ENCODE measurements at places on chromosomes 11 and 22. TPM values are rescaled to one million over a fixed set of nuclear protein-coding genes. Genes with fewer than 3 reads are reported as not detected.

GRCh38 chr11:75462117-75462653 lies 29.2 kb upstream of the KLHL35 start:
- DNase-seq: no peak
- H3K4me3 ChIP-seq: no peak overlapping the region
- no peak overlapping the region for H3K27ac ChIP-seq
- H3K4me1 ChIP-seq: no peaks in the 10 kb centered on the region

GRCh38 chr11:71428861-71429435 lies 19.2 kb downstream of the DHCR7 start:
- DNase-seq: no peak
- H3K36me3 ChIP-seq: no peaks in the 10 kb centered on the region
- peaks cover 15% of the 10 kb centered on the region for H3K4me1 ChIP-seq

DNA sequence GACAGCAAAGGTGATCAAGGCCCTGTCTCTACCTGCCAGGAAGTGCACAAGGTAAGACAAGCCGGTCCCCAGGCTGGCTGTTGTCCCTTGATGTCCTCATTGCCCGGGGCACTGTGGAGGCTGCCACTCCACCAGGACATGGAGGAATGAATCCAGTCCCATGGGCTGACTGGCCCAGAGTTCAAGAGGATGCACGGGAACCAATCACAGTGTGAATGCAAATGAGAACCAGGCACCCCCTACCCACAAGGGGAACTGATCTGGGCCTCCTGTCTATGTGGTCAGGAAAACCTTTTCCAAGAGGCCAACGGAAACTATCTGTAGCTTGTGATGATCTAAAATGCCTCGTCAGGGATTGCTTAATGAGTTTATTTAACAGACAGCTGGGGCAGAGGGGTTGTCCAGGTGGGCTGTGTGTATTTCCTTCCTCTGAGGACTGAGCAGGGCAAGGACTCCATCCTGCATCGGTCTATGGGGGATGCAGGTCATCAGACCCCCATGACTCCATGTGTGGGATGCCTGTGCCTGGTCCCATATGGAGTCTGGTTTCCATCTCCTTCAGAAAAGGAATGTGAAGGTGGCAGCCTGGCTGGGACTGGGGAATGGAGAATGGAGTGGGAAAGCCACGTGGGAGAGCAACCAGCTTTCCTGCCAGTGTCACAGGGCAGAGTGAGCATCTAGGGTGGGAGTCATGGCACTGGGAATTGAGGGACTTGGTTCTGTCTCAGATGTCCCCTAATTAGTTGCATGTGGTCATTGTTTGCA lies 60.5 kb downstream of the CD82 start:
- no peak overlapping the region for H3K27ac ChIP-seq
- no peak overlapping the region for H3K4me3 ChIP-seq

DNA sequence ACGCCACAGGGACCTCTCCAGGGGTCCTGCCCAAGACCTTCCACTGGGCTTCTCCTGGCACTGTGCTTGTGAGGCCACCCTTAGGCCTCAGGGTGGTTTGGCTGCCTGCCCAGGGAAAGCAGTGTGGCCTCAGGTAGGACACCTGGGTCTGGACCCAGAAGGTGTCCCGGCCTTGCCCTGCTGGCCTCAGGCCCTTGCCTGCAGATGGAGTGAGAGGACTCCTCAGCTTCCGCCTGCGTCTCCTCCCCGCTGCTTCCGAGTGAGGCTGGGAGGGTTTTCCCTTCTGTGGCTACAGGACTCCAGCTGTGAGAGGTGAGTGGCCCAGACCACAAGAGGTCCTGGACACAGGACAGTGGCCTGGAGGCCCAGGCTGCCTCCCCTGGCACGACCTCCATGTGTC lies 60.4 kb downstream of the WNT7B start:
- no peak for DNase-seq
- no peaks in the 10 kb centered on the region for H3K4me1 ChIP-seq
- H3K27ac ChIP-seq: no peak overlapping the region
- H3K4me3 ChIP-seq: no peak overlapping the region
- no peaks in the 10 kb centered on the region for H3K36me3 ChIP-seq

DNA sequence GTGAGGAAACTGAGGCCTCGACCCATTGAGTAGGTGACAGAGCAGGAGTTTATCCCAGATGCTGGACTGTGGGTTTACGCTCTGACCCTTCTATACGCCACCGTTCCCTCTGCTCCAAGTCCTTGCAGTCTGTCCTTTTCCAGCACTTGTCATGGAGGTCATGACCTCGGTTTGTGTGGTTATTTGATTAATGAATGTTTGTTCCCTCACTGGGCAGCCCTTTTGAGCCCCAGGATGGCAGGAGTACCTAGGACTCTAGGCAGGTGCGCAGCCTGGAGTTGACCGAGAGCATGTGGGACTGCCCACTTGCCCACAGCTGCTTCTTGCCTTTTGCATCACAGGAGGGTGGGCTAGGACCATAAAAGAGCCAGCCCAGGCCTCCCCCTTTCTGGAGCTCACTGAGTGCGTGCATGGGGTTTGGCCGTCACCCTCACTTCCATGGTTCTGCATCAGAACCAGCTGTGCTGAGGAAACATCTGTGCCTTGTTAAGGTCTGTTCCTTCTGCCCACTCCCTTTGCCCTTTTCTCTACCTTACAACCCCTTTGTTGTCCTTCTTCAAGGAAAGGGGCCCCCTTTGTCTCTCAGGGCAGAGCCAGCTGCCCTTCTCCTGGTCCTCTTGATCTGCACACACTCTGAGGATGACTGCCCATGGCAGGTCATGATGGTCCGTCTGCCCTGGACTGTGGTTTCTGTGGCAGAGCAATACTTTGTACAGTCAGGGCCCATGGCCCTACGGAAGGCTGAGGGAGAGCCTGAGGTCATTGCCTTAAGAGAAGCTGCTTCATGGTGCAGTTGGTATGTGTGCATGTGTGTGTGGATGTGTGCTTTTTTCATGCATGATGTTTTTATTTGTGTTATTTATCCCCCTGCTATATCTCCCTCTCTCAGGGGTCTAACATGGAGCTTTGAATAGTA lies 38.2 kb downstream of the BMAL1 start:
- peaks cover 16% of the 10 kb centered on the region for H3K4me1 ChIP-seq
- no peak overlapping the region for H3K4me3 ChIP-seq
- H3K27me3 ChIP-seq: no peaks in the 10 kb centered on the region
- H3K36me3 ChIP-seq: no peaks in the 10 kb centered on the region

PATE2 gene
- polyA plus RNA-seq: not detected

OOSP1 gene
- not detected for polyA plus RNA-seq
